ENCODE measurements at places on chromosomes 11 and 22.

DNA sequence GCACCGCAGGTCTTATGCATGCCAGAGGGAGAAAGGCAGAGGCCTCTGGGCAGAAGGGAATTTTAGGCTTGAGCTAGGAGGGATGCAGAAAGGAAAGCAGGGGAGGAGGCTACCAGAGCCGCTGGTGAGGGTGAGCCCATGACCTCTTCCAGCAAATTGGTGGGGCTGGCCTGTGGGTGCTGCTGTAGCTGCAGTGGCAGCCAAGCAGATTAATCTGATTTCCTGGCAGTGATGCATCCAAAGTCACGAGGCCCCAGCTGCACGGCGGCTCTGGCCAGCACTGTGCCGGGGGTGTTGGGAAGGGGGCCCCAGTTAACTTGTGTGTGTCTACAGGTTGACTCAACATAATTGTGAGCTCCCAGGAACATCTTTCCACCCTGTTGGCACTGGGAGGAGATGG is 41.4 kb upstream of the B3GAT1 start:
- DNase-seq, result no peak

- DNase-seq, result no peak
Observed at GRCh38 chr11:100761841-100762240, 74.8 kb downstream of the ARHGAP42 start.

DNA sequence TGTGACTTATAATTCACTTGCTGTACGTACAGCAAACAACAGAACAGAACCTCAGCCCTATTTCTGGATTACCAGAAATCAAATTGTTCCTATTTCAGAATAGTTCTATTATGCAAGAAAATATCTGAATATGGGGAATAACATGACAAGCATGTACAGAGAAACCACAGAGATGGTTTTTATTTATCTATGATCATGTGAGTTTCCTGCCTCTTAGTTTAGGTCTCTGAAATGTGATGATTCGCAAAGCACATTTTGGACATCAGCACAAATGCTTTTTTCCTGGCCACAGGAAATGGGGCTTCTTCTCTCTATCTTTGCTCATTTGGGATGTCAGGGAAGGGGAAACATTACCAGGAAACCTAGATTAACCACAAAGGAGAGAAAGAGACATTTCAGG is 266.7 kb upstream of the CTSC start:
- no peak for DNase-seq

DNA sequence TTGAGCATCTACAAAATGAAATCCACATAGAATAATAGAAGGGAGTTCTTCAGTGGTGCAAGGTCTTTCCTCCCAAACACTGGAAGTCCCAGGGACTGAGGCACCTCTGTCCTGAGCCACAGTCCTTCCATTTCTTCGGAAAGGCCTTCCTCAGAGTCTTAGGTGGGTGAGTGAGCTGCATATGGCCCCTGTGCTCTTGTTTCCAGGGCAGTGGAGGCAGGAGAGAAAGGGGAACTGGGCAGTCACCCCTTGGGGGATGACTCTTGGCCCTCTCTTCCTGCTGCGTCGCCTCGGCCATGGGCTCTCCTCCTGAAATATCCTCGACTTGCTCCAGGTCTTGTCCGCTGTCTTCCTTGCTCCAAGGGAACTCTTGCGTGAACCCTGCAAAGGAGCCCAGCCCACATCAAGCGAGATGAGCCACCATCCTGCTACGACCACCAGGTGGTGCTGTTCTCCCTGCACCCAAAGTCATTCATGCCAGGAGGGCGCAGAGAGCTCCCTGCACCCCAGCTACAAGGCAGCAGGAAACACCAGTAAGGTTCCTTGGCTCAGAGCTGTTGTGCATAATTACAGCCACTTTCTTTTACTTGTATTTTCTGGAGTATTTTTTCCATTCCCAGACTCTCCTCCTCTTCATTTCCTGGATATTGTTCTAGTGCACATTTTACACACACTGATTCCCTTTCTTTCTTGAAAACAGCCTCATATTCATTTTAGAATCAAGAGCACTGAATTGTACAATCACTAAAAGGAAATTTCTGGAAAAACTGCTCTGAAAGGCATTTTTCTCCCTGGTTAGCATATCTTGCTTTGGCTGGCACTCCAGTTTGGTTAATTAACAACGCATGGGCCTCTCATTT is 397.8 kb downstream of the OPCML start:
- no peak for DNase-seq

DNA sequence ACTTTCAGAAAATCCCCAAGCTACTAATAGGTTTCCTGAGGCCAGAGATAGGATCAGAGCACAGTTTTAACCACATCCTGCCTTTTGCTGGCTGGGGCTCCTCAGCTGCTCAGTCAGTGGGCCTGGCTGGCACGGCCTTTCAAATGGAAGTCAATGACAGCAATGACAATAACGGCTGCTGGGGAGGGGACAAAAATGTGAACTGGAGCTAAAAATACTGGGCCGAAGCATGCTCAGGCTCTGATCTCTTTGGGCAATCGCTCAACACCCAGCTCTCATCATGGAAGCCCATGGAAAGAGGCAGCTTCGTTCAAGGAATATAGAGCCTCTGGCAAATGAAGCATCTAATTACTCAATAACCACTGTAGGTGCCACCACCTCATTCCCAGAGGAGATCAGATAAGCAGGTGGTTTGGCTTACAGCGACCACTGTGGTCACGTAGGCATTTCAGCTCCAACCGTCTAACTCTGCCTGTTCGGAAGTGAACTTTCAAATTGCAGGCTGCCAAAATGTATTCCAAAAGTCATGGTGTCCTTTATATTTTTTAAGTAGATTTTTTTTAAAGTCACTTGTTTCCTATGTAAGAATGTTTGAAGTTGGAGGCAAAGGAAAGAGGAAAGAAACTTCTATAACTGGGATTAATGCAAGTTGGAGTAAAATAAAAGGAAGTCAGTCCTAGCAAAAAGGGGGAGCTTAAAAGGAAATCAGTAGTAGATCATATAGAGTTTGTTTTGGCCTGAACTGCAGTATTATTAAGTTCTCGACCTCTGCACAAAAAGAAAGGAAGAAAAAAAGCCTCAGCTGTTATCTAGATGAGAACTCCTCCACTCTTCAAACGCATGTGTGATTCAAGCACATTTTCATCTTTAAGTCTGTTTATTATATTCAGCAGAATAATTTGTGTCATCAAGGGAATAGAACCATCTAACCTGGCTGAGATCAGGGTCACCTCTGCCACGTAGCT is 14.1 kb downstream of the WT1 start:
- no peak for DNase-seq

- no peak for DNase-seq
Observed at GRCh38 chr22:36124666-36125065, 35.9 kb downstream of the APOL3 start.

DNA sequence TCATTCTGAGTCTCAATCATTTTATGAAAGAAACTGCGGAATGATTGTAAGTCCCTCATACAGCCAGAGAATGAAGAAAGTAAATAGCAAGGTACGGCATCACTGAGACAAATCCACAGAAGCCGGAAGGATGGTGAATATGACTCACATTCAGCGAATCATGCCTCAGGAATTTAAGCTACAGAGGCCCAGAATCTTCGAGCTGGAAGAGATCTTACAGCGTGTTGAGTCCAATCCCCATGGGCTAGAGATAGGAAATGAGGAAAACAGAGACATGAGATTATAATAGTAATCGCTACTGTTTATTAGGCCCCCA is 173.2 kb downstream of the KIF18A start:
- no peak for DNase-seq

DNA sequence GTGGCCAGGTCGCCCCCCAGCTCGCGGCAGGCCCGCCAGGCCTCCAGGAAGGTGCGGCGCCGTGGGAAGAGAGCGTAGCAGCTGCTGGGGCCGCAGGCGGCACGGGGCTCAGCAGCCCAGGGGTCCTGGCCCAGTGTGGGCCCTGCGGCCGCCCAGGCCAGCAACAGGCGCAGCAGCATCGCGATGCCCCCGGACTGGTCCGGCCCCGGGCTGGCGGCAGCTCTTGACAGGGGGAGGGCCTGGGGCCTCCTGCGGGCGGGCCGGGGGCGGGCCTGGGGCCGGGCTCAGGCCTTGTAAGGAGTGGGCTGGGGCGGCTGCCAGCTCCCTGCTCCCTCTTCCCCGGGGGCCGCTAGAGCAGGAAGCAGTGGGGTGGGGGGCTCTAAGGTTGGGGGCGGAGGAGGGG is at the start of gene CD248:
CD248 (minus strand) TSS at position 196 of the 403 bp plus-strand sequence; CDS start at position 179, 17 bp downstream.
- no peak for DNase-seq

DNA sequence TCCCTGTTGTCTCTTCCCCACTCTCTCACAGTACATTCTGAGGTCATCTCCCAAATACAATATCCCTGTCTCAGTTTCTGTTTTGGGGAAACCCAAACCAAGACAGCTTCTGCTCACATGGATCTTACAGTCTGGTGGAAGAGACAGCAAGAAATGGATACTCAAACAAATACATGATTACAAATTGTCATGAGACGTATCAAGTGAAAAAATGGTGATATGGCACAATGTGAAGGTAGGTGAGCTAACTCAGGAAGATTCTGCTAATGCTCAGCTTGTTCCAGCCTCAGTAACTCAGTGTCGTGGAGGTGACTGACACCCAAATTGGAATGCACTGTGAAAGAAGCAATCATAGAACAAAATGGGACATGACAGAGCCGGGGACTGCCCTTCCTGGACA is 68.3 kb downstream of the CHST1 start:
- DNase-seq, result no peak

DNA sequence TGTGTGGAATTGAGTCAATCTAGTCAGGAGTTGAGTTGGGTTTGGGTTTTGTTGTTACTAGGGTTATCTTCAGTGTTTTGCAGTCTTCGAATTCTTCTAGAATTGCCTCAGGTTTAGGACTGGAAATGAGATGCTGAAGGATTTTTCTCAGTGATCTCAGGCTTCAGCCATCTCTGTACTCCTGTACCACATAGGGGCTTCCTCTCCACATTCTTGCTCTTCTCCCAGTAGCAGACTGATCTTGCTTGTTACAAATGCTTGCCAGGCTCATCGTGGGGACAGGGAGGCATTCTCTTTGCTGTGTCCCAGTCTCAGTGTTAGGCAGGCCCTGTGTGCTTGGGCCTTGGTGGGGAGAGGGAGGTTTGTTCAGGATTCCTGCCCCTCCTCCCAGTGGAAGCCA is 96.1 kb downstream of the LRRC32 start:
- DNase-seq, result no peak

- DNase-seq, result no peak
Observed at GRCh38 chr22:49032821-49033220, 794.9 kb downstream of the BRD1 start.

GRCh38 chr22:35838855-35839576 is 121.3 kb downstream of the APOL5 start:
- no peak for DNase-seq

GRCh38 chr11:37525336-37525735 is 927.3 kb upstream of the RAG2 start:
- no peak for DNase-seq

- no peak for DNase-seq
Observed at GRCh38 chr11:111128076-111128870, 117.3 kb upstream of the POU2AF2 start.

- no peak for DNase-seq
Observed at GRCh38 chr11:95924414-95924760, 480 bp upstream of the MTMR2 start.

DNA sequence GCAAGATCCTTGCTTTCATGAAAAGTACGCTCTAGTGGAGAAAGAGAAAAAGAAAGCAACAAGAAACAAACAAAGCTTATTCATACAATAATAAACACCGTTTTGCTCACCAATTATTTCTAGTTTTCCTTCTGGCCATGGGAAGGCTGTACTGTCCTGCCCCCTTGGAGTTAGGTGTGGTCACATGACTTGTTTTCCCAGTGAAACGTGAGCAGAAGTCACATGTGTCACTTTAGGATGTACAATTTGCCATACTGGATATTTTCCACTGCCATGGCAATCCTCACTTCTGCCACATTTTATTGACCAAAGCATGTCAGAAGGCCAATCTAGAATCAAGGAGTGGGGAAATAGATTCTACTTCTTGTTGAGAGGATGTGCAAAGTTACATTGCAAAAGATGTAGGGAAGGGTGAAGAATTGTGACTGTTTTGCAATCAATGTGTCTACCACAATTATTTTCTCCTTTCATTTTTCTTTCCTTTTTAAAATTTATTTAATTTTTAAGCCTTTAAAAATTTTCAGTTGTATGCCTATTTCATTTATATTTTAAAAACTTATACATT is 24.3 kb upstream of the TRAF6 start:
- no peak for DNase-seq

GRCh38 chr11:47400768-47401279 is 7.6 kb upstream of the SLC39A13 start:
- no peak for DNase-seq
